ENCODE measurements at places on chromosomes 2 and 18.

DNA sequence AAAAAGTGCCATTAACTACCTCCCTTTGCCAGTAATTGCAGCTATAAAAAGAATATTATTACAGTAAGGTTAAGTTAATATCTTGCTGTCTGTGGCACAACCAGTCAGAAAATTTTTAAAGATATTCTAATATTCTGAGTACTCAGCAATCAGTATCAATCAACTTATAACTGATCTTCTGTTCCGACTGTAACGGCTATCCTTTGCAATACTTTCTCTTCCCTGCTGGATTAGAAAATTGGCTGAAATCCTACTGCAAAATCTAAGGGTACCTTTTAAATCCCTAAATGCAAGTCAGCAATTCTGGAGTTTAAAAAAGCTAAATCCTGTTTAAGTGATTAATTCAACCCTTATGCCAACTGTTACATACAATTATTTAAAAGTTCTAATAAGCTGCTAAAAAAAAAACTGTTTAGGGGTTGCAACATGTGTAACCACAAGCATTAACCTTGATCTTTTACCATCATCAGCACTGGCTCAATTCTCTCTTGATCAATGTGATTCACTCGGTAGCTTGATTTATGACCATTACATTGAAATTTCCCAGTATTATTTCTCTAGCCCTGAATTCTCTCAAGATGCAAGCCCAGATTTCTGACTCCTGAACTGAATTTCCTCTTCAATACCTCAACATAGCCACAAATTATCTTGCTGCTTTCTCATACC, 20.5 kb downstream of the GAREM1 start:
- DNase-seq = no peak

GRCh38 chr2:150051004-150051403, 436.5 kb downstream of the RND3 start:
- DNase-seq = no peak

DNA sequence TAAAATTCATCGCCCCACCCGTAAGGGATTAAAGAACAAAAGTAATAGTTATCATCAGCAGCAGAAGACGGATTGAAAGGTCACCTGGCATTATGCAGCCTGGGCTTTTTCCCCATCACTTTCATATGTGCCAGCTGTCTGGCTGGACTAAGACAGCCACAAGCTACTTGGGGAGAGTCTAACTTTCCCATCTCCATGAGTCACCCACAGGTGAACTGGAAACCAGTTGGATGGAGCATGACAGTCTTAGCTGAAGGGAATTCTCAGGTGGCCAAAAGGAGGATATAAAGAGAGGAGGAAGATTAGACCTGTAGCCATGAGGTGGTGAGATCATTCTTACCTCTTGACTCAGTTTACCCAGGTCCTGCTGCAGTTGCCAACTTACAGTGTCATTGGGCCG, 7.0 kb upstream of the FAM178B start:
- no peak for DNase-seq

- no peak for DNase-seq
These were observed 58.4 kb upstream of the GREB1L start for GRCh38 chr18:21183670-21184069.
